ENCODE measurements at places on chromosomes 11 and 22.

DNA sequence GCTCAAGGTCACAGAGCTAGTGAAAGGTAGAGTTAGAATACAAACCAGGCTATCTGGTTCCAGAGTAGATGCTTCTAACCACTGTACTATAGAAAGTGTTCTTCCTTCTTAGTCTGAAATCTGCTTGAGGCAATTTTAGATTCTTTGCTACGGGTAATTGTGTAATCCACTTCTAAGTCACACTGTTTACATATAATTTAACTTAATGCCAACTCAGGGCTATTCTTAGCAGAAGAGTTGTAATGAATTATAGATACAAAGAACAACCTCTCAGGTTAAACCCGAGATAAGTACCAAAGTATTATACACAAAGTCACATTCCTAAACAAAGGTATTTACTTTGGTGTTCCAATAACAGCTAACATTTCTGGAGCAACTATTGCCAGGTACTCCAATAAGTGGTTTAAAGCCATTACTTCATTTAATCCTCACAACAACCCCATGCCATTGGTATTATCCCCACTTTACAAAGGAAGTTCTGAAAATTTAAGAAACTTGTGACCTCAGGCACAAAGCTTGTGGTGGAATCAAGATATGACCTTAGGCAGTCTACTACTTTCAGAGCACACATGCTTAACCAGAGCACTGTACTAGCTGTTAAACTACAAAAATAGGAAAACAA lies 31.1 kb upstream of the DDI1 start:
- DNase-seq, result no peak

- peak; percentile 36 for DNase-seq
Observed at GRCh38 chr11:60985991-60986915, 14.8 kb downstream of the CD6 start.

- no peak for DNase-seq
Observed at GRCh38 chr11:38667359-38667758, 2069.3 kb upstream of the RAG2 start.

DNA sequence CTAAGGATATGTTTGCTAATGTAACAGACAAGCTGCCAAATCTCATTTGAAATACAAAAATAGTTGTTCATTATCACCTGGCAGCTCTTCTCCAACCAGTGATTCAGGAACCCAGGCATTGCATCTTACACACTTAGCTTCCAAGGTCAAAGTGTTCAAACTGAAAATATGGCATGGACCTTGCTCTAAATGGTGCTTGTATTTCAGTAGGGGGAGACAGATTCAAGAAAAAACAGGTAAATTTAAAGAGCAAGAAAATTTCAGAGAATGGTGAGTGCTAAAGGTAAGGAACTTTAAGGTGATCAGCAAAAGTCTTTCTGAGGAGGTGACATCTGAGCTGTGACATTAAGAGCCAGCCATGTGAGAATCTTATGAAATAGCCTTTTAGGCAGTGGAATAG lies 82.8 kb upstream of the E2F8 start:
- DNase-seq, result no peak

DNA sequence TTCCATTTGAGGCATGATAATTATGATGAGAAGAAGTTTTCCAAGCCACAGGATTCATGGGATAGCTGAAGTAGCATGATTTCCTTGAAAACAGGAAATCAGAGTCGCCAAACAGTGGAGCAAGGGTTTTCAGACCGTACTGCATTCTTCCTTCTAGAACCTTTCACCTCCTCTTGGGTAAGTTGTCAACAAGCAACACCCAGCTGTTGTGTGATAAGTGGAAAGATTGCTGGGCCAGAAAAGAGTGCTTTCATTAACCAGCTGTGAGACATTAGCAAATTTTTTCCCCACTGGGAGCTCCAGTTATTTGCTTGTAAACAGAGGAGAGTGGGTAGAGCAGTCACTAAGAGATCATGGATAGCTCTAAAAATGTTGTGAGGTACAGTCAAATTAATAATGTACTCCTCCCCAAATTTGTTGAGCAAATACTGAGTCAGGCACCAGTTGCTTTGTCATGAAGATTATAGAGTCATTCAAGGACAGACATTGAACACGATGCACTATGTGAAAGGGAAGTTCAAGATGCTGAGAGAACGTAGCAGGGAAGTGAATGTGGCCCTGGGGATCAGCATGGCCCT lies 11.7 kb upstream of the MPEG1 start:
- no peak for DNase-seq

DNA sequence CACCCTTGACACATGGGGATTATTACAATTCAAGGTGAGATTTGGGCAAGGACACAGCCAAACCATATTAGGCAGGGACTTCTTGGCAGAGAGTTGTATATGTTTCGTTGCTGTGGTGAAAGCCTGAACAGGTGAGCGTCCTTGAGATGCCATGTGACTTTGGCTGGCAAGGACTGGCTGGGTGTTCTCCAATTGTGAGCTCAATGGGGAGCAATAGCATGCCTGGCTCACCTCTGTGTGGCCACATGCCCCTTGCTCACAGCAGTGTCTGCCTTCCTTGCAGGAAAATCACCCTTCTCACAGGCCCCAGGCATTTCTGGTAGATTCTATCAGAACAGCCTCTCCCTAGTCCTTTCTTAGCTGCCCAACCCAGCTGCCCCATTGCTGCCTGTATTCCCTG lies 105.5 kb downstream of the PARVA start:
- DNase-seq, result no peak

- DNase-seq, result peak; percentile 75
Observed at GRCh38 chr11:72685560-72686480, 11.6 kb upstream of the PDE2A start.

DNA sequence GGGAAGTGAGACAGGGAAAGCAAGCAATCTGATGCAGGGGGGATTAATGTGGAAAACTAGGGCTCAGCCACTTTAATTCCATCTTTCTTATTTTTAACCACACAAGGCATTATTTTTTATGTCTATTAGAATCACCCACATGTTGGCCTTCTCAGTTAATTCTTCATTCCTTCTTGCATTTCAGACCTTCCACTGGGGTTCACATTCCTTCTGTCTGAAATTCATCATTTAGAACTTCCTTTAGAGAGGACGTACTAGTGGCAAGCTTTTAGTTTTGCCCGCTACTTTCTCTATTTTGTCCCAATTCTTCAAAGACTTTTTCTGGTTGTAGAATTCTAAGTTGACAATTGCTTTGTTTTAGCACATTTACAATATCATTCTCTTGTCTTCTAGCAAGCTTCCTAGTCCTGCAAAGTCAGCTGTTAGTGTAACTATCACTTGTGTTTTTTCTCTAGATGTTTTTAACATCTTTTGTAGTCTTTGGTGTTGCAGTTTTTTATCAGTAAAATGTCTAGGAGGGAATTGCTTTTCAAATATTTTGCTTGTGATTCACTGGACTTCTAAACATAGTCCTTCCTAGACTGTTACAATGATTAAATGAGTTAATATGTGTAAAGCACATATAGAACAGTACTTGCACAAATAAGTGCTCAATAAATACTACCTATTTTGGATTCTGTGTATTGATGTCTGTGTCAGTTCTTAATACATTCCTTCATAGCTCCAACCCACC lies 5.5 kb upstream of the NNMT start:
- peak; percentile 85 for DNase-seq

DNA sequence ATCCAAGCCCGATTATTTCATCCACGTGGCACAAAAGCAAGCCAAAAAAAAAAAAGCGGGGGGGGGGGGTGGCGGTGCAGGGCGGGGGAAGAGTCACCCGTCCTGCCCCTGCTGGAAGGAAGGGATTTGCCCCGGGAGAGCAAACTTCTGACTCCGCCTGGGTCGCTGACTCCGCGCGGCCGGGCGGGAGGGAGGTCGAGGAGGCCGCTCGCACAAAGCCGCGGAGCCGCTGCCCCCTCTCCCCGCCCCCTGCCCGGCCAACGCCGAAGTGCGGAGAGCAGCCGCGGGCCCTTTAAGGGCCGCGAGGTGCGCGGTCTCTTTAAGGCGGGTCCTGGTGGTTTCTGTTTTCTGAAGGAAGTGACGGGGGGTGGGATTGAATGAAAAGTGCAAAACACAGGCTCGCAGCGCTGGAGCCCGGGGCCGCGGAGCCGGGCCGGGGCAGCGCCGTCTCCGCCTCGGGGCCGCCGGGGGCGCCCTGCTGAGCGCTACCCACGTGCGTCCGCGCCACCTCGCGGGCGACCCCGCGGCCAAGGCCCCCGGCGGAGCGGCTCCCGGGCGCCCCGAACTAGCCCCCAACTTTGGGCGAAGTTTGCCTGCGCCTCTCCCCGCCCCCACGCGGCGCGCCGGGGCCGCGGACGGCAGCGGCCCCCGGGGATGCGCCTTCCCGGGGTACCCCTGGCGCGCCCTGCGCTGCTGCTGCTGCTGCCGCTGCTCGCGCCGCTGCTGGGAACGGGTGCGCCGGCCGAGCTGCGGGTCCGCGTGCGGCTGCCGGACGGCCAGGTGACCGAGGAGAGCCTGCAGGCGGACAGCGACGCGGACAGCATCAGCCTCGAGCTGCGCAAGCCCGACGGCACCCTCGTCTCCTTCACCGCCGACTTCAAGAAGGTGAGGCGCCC lies at the start of gene OAF:
Gene OAF, plus strand, starts transcription at position 407 of the 896 bp plus-strand sequence. Its CDS starts 248 bp downstream, at position 655.
- peak; percentile 87 for DNase-seq

DNA sequence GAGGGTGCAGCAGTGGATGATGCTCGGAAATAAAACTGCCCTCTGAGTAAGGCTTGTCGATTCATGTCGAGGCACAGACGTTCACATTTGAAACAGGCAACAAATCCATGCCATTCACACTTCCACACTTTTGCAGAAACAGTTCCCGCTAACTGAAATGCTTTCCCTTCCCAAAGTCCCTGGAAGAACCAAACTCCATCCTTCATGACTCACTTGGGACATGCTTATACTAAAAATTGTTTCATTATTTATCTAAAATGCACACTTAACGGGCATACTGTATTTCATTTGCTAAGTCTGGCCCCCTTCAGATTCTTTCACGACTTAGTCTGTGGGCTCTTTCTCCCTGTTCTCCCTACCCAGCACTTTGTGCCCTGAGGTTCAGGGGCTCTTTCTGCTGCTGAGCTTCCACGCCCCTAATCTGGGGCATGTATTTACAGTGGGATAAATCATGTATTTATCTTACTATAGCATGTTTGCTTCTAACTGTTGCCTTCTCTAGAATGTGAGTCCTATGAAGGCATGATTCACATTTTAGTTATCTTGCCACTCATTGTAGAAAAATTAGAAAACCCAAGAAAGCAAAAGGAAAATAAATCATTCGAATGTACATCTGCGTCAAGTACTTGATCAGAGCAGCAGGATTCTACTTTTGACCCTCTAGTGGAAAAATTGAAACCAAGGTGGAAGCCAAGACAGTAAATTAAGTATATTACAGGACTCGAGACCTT lies 12.5 kb downstream of the SCGB1A1 start:
- DNase-seq, result peak; percentile 94

DNA sequence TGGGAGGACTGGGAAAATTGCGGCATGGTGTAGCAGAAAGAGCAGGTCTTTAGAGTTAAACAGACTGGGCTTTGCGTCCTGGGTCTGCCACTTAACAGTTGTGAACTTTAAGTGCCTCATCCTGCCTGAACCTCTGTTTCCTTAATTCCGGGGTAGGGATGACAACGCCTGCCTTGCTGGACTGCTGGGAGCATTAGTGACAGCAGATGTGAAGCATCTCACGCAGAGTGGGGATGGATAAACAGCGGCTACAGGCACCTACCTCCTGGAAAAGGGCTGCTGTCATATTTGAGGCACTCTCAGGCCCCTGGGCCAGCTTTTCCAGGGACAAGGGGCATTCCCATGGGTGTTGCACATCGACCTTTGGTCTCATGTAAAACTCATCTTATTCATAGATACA lies 572.2 kb downstream of the TBC1D22A start:
- DNase-seq, result no peak

GRCh38 chr11:130464291-130464812 lies 15.9 kb downstream of the ADAMTS15 start:
- peak; percentile 78 for DNase-seq

GRCh38 chr11:58285483-58286040 lies 17.5 kb upstream of the OR10W1 start:
- DNase-seq, result no peak

GRCh38 chr11:63961608-63962412 lies 12.6 kb upstream of the COX8A start:
- peak; percentile 28 for DNase-seq

DNA sequence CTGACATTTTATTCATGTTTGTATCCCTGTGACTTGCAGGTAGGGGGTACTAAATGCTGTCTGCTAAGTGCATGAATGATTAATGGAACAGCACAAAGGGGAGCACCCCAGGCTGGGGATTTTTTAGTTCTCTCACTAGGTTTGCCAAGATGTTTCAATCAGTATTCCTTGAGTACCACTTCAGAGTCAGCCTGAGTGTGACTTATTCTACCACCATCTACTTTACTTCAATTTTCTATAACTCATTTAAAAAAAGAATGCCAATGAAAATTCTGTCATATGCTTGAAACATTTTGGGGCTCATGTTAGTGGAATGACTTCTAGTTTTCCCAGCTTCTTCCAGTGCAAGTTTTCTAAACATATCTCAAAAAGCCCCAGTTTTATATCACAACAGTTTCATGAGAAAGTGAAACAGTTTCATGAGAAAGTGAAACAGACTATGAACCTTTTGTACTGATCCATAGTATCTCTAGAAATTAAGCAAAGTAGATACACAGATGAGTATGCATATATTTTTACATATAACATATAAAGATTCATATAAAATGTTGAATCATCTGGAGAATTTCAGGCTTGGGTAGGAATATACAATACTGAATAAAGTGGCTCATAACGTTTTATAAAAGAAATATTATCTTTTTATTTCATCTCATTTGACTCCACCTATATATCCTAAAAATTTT lies 252.4 kb downstream of the GRM5 start:
- DNase-seq, result no peak

GRCh38 chr11:128595221-128595620 lies 7.9 kb upstream of the ETS1 start:
- peak; percentile 89 for DNase-seq

DNA sequence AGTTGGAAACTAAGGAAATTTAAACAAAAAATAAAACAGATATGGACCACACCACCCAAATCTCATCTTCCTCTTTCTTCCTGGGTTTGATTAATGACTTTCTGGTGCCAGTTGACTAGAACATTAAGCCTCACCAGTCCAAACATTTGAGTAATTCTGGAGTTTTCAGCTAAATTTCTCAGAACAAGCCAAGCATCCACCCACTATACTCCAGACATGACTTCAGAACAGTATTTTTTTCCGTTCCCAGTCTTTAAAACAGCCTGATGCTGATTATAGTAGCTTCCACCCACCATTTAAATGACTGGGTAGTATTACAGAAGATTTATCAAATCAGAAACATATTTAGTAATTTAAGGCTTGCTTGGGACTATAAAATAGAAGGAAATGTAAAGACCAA lies 230.9 kb upstream of the UBASH3B start:
- no peak for DNase-seq

DNA sequence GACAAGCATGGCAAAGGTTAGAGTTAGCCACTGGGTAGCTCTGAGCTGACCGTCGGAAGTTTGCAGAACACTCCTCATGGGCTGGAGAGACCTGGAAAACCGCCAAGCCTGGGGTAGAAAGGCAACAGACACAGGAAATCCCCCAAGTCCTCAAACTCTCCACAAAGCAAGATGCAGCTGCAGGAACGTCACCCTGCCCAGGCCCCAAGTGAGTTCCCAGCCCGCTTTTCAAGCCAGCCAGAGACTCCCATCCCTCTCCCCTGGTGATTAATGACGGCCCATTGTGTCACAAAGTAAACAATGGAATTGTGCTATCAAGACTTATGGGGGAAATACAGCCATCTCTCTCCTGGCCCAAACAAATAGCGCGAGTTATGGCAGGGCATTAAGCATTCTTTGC lies 633.0 kb downstream of the TBC1D22A start:
- DNase-seq, result peak; percentile 10

Measured in fibroblast of skin of abdomen (primary cell).